ENCODE measurements at places on chromosomes 6 and 20. TPM values are rescaled to one million over a fixed set of nuclear protein-coding genes. Genes with fewer than 3 reads are reported as not detected.
A peak's percentile ranks its signal among the peaks of the same experiment; 100 is the strongest.

DNA sequence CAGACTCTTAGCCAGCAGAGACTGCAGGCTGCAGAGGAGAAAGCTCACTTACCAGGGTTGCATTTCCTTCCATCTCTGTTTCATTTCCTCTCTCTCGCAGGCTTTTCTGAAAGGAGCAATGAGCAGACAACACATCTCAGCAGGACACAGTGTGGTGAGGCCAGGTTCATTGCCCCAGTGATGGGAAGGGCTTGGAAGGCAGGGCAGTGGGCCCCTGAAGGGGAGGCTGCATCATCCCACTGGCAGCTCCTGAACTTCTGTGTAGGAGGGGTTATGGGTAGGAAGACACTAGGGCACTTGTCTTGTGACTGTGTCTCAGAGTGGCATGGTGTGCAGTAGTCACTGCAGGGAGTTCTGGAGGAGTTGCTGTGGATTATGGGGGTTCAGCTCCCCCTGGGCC is 246.8 kb downstream of the QKI start:
- H3K27ac ChIP-seq = no peak overlapping the region
- H3K4me1 ChIP-seq = peaks cover 11% of the 10 kb centered on the region
- peaks cover 20% of the 10 kb centered on the region for H3K27me3 ChIP-seq
- no peak overlapping the region for H3K4me3 ChIP-seq
- H3K36me3 ChIP-seq = no peaks in the 10 kb centered on the region

GRCh38 chr6:119390247-119390793 is 40.8 kb upstream of the MAN1A1 start:
- no peaks in the 10 kb centered on the region for H3K4me1 ChIP-seq
- DNase-seq = no peak
- no peak overlapping the region for H3K4me3 ChIP-seq
- no peaks in the 10 kb centered on the region for H3K36me3 ChIP-seq
- H3K27ac ChIP-seq = no peak overlapping the region
- no peaks in the 10 kb centered on the region for H3K27me3 ChIP-seq

Gene SAMD5
- 9.2 TPM for total RNA-seq

DNA sequence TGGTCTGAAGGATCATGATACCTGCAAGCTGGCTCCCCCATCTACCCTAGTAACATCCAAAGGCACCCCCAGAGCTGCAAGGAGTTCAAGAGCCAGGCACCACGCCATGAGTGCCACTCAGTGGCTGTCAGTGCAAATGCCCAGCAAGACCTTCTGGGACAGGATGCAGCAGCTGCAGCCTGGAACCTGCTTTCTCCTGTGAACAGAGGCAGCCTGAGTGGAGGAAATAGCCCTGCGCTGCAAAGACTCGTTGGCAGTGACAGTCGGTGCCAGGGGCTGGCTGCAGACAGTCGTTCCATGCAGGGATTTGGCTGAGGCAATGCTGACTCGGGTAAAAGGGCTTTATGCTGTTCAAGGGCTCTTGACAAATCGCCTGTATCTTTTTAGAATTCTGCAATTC is 15.7 kb upstream of the SSTR4 start:
- DNase-seq = no peak
- no peaks in the 10 kb centered on the region for H3K36me3 ChIP-seq
- peaks cover 17% of the 10 kb centered on the region for H3K4me1 ChIP-seq
- no peak overlapping the region for H3K27ac ChIP-seq
- peaks cover 6% of the 10 kb centered on the region for H3K27me3 ChIP-seq

DNA sequence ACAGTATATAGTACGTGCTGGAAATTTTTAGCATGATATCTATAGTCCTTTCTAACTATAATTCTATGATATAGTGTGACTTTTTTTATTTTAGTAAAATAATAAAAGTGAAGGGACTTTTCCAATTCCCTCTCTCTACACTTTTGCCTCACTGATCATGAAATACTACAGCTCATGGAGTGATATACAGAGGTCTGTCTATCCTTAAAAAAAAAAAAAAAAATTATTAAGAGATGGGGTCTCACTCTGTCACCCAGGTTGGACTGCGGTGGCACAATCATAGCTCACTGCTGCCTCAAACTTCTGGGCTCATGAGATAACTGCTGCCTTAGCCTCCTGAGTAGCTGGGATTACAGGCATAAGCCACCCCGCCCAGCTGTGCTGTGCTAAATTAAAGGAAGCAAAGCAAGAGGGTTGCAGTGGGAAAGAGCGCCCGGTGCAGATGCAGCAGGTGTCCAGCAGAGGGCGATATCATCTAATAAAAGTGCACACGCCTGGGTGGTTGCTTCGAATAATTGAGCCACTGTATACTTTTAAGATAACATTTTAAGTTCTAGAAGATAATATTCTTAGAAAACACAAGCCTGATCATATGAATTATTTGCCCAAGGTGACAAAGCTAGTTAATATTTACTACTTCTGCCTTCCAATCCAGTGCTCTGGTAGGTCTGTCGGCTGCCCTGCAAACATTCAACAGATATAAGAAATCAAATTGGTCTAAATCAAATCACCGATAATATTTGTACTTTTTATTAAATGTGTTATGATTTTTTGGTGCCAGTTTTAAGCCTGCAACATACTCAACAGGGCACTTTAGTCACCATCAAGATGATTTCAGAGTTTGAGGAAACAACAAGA is 94.9 kb upstream of the NT5E start:
- H3K36me3 ChIP-seq = no peaks in the 10 kb centered on the region
- peak; percentile 72 for DNase-seq
- no peaks in the 10 kb centered on the region for H3K27me3 ChIP-seq
- no peaks in the 10 kb centered on the region for H3K4me1 ChIP-seq

GRCh38 chr6:39493174-39493573 is 170.7 kb upstream of the KCNK16 start:
- H3K4me3 ChIP-seq = no peak overlapping the region
- DNase-seq = no peak
- no peaks in the 10 kb centered on the region for H3K27me3 ChIP-seq

GRCh38 chr6:124430740-124431318 is 531.4 kb upstream of the RNF217 start:
- DNase-seq = no peak
- no peak overlapping the region for H3K4me3 ChIP-seq
- H3K27me3 ChIP-seq = no peaks in the 10 kb centered on the region
- no peak overlapping the region for H3K27ac ChIP-seq
- H3K36me3 ChIP-seq = no peaks in the 10 kb centered on the region

DNA sequence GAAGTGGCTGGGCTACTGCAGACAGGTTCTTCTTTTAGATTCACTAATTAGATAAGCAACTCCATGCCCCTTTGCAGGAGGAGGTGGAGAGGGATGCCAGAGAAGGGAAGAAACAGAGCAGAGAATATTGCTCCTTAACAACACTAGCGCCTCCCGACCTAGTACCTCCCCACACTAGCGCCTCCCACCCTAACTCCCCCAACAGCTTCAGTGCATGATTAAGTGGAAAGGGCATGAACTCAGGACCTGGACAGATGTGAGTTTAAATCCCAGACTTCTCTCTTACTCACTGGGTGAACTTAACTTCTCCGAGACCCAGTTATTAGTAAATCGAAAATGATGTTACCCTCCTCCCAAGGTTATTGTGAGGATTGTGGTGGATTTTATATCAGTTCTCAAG is 25.7 kb downstream of the STX11 start:
- H3K4me3 ChIP-seq = no peak overlapping the region
- peaks cover 11% of the 10 kb centered on the region for H3K27me3 ChIP-seq
- H3K27ac ChIP-seq = no peak overlapping the region
- DNase-seq = no peak
- H3K36me3 ChIP-seq = no peaks in the 10 kb centered on the region
- H3K4me1 ChIP-seq = no peaks in the 10 kb centered on the region

DNA sequence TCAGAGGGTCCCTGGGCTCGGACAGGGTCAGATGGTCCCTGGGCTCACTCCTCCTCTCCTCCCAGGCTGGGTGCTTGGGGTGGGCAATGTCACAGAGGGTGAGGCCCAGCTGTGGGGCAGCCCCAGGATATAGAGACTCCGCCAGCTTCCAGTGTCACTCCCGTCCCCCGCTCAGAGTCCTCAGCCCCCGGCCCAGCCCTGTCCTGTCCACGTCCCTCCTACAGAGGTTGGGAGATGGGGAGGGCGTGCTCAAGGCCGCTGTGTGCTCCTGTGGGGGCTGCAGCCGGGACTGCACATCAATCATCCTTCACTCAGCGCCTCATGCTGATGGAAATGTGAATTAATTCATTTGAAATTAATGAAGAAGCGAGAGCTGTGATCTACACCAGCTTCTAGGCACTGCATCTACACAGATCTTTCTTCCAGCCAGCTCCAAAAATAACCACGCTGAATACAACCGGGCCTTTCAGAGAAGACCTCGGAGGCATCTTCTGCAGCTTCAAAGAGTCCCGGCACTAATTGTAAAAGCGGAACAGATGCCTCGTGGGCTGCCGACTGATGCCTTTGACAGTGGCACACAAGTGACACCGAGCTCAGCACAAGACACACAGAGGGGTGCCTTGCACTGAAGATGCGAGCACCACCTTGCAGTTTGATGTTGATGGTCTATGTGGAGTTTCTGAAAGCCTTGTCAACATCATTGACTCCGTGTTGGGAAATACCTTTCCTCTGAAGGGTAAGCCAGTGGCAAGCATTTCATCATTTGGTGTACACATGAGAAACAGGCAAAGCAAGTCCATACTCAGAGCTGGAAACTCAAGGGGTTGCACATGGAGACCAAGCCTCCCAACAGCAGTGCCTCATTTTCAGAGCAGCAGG is 39.3 kb downstream of the DACT2 start:
- no peak for DNase-seq
- peaks cover 5% of the 10 kb centered on the region for H3K4me1 ChIP-seq
- H3K36me3 ChIP-seq = peaks cover 3% of the 10 kb centered on the region
- peaks cover 38% of the 10 kb centered on the region for H3K27me3 ChIP-seq
- H3K27ac ChIP-seq = no peak overlapping the region

Gene ECT2L
- 0.07 TPM for total RNA-seq

DNA sequence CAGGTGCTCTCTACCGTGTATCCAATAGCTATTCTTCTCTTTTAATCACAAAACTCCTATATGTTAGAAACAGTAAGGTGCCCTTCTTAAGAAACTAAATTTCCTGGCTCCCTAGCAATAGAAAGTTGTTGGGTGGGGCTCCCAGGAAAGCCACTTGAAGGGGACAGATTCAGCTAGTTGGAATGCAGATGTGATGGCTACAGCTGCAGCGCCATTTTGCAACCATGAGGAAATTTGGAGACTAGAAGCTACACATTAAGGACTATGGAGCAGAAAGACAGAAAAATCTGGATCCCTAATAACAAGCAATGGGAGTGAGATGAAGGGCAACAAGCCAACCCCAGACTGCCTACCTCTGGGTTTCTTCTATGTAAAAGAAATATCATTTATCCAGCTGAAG is 108.8 kb upstream of the AFDN start:
- H3K4me3 ChIP-seq = no peak overlapping the region
- peaks cover 7% of the 10 kb centered on the region for H3K4me1 ChIP-seq
- H3K36me3 ChIP-seq = no peaks in the 10 kb centered on the region
- H3K27ac ChIP-seq = no peak overlapping the region
- H3K27me3 ChIP-seq = peaks cover 20% of the 10 kb centered on the region
- DNase-seq = no peak

DNA sequence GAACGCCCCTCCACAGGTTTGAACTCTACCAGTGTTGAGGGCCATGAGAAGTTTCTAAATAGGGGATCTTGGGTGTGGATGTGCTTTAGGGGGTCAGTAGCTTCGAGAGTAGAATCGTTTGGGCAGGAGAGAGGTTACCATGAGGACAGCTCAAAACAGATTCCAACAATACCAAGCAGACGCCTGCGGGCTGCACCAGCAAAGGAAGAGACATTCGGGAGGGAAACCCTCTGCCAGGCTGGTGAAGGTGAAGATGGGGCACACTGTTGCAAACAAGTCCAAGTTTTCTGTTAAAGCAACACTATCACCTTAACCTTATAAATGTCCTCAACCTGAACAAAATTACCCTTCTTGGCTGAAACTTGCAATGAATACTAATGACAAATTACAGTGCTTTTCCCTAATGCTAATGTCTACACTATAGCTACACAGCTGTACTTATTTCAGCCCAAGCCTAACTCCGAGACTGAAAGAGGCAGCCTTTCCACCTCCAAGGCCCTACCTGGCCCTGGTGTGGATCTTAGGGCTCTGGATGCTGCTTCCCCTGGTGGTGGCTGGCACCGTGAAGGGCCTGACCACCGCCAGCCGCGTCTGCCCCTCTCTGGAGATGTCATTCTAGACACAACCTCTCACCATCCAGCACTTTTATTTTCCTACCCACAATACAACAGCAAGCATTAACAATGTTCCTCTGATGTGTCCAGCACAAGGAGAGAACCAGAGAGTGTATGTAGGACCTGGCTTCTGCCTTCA is 80.1 kb downstream of the DLL1 start:
- no peaks in the 10 kb centered on the region for H3K36me3 ChIP-seq
- peaks cover 26% of the 10 kb centered on the region for H3K27me3 ChIP-seq
- no peak overlapping the region for H3K27ac ChIP-seq
- DNase-seq = peak; percentile 49
- H3K4me1 ChIP-seq = no peaks in the 10 kb centered on the region

- no peaks in the 10 kb centered on the region for H3K4me1 ChIP-seq
- H3K27ac ChIP-seq = no peak overlapping the region
- H3K36me3 ChIP-seq = no peaks in the 10 kb centered on the region
- no peak overlapping the region for H3K4me3 ChIP-seq
- DNase-seq = no peak
These were observed 125.2 kb downstream of the KIF6 start for GRCh38 chr6:39599973-39600372.

Gene TRIM10
- 0.17 TPM for total RNA-seq

- no peak overlapping the region for H3K27ac ChIP-seq
- no peaks in the 10 kb centered on the region for H3K4me1 ChIP-seq
- no peaks in the 10 kb centered on the region for H3K36me3 ChIP-seq
- no peak overlapping the region for H3K4me3 ChIP-seq
- peaks cover 59% of the 10 kb centered on the region for H3K27me3 ChIP-seq
These were observed 2.0 kb downstream of the SEMG2 start for GRCh38 chr20:45223136-45223535.

Gene SGK2
- total RNA-seq = 9.9 TPM

Gene STX11
- 0.38 TPM for total RNA-seq

Gene CHD6
- total RNA-seq = 72.6 TPM

- H3K36me3 ChIP-seq = no peaks in the 10 kb centered on the region
- no peak overlapping the region for H3K27ac ChIP-seq
- H3K27me3 ChIP-seq = no peaks in the 10 kb centered on the region
- DNase-seq = no peak
These were observed 47.0 kb downstream of the MAP3K5 start for GRCh38 chr6:136745300-136745699.

DNA sequence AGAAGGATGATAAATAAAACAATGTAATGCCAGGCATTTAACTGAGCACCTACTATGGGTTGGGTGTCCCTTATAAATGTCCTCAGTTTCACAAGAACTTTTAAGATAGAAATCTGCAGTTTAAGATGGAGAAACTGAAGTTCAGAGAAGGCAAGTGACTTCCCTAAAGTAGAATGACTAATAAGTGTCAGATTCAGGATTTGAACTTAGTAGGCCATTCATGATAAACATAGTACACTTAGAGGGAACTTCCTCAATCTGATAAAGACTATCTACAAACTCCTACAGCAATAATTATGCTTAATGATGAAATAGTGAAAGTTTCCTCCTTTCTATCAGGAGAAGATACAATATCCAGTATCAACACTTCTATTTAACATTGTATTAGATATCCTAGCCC is 43.9 kb downstream of the NCR2 start:
- no peak overlapping the region for H3K27ac ChIP-seq
- peaks cover 84% of the 10 kb centered on the region for H3K27me3 ChIP-seq
- no peak for DNase-seq
- H3K36me3 ChIP-seq = no peaks in the 10 kb centered on the region
- H3K4me3 ChIP-seq = no peak overlapping the region

Gene NCOA3
- 37.3 TPM for total RNA-seq

GRCh38 chr20:40688129-40689099 is 622 bp downstream of the MAFB start:
- peaks cover 28% of the 10 kb centered on the region for H3K4me1 ChIP-seq
- DNase-seq = no peak
- peaks cover 38% of the 10 kb centered on the region for H3K36me3 ChIP-seq
- peak overlapping the region; percentile 97 for H3K27ac ChIP-seq
- H3K4me3 ChIP-seq = peak overlapping the region; percentile 96

Gene QRSL1
- total RNA-seq = 19.8 TPM

Measured in type B pancreatic cell (in vitro differentiated cells).